ENCODE measurements at places on chromosomes 5 and 9. TPM values are rescaled to one million over a fixed set of nuclear protein-coding genes. Genes with fewer than 3 reads are reported as not detected.

DNA sequence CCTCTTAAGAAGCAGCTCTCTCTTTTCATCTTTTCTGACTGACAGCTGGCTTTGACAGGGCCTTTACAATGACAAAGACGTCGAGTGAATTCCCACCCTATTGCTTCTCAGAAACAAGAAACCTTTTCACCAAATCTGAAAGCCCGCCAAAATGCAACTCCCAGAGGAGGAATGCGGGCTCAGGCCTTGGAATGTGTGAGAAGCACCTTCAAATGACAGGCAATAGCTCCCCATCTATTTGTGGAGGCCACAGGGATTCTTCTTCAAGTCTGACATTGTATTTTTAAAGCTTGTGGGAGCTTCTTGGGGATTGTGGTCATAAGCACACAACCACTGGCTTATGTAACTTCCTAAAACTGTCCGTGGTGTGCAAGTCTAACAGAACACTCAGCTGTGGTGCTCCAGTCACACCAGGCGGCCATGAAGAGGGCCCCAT, 72.7 kb downstream of the DPYSL3 start:
- DNase-seq: no peak

Gene PLAC8L1
- 2.2 TPM for total RNA-seq

GRCh38 chr5:139494832-139495231, 12.3 kb upstream of the STING1 start:
- DNase-seq: no peak

DNA sequence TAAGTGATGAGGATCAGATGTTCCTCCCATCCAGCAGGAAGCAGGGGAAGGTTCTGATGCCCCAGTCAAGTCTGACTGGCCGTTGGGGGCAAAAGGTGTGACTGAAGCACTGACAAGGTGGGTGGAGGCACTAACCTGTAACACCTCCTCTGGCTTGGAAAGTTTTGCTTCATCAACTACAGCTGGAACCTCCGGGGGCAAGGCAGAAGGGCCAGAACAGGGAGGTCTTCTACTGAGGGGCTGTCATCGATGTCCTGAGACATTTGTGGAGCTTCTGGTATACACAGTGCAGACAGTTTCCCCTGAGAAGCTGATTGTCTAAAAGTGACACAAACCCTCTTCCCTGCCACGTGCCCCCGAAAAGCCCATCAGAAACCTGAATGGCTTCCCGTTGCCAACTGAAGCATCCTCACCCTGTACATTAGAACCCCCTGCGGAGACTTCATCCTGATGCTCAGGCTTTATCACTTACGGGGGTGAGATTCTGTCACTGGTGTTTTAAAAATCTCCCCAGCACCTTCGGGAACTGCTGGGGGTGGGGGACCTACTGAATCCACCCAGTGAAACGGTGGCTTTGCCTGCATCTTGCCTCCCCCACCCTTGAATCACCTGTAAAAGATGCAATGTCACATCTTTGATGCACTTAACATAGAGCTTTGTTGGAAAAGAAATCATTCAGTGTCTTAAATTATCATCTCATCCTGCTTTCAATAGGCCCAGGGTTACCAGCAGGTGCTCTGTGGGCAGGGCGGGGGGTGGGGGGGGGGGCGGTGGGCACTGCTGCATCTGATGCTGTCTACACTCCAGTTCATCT, 24.6 kb downstream of the TRAF1 start:
- no peak for DNase-seq

Gene GARIN3
- not detected for total RNA-seq

Gene OR1J2
- not detected for total RNA-seq

Gene PCDHB3
- total RNA-seq: 36.9 TPM

GRCh38 chr5:110784901-110785300, 46.1 kb downstream of the SLC25A46 start:
- no peak for DNase-seq

Gene MVB12B
- 41.1 TPM for total RNA-seq

DNA sequence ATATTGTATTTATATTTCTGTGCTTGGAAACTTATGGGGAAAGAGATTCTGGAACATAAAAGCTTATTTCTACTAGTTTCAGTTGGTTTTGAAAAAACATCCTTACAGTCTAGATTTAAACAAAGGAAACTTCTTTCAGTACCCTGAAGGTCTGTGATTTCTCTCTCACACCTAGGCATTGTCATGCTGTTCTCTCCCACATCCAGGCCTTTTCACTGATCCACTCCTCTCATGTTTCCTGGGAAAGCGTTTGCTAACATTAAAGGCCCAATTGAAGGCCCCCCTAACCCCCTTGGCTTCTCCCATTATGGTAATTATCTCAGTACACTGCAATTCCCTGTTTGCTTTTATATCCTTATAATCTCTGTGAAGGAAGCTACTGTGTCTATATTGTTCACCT, 856 bp upstream of the PCDHGA3 start:
- DNase-seq: no peak

Gene PCDHB5
- 72.2 TPM for total RNA-seq

DNA sequence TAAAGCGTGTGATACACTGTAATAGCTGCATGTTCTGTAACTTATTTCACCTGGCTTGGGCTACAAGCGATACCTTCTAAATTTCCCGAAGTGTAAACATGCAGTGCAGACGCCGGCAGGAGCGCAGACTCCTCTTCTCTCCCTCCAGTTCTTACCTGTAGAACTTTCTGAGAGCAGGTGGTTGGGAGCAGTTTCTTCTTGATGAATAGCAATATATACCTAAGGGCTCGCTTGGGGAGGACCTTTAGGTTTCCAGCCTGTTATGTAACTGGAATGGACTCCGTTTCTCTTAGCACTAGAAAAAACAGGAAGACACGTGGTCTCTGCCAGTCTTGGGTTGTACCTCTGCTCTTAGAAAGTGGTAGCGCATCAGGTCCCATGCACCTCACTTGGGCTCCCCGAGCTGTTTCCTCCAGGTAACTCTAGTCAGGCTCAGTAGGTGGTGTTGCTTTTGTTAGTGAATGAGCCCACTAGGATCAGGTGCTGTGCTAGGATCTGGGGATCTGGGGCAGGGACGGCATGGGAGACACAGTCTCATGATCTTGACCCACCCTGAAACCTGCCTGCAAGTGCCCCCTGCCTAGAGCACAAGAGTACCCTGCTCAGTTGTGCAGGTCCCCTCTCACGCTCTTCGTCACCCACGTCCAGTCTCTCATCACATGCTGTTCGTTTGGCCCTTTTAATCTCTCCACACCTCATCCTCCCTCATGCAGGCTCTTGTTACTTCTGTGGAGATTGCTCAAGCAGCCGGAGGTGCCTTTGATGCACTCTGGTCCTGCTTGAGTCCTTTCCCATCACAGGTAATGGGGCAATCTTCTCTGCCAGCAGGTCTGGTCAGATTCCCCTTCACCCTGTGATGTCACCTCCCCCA, 2.8 kb downstream of the TENT4A start:
- no peak for DNase-seq

Gene TUSC1
- total RNA-seq: 7.4 TPM
